ENCODE measurements at places on chromosomes 2 and 18.

DNA sequence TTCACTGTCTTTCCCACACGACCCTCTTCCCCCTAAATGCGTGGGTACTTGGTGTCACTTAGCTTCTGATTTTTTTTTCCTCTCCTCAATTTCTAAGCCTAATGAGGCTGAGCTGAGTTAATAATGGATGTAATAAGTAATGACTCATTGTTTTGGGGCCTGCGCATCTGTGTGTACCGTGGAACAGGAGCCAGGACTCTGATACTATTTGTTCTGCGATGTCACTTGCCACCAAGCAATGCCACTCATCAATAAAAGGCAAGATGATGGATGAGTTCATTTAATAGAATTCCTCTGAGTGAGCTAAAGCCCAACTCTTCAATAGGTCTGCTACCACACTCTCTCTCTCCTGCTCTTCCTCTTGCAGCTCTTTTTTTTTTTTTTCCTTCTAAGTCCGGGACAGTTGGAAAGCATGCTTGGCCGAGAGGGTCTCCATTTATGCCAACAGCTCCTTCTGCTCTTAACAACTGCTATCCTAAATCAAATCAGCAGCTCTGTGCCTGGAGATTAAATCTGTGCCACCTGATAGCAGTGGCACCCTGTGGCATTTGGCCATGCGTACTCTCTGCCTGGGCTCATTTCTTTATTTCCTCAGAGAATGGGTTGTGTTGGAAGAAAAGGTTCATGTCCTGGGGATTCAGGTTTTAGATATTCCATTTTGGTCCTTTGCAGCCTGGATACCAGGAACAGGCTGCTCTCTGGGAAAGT, 1284.2 kb upstream of the PIK3C3 start:
- no peak for DNase-seq

GRCh38 chr2:212135739-212136138, 402.9 kb downstream of the ERBB4 start:
- DNase-seq = no peak

DNA sequence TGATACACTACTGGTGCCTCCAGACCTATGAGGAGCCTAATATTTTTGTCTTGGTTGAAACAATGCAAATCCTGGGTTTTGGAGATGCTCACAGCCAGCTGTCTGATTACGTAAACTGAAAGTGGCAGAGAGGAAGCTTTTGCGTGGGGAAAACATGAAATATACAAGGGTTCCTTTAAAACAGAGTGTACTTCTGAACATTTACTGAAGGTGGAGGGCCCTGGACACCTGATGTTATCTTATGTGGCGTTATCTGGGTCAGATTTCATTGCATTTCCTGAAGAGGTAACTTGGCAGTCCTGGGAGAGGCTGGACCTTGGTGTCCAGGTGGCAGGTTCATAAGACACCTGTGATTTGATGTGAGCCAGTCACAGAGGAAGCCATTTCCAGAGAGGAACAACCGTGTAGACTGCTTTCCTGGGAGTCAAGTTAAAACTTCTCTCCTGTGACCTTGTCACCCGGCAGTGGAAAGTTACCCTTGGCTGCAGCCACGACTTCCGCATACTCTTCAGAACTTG, 105.0 kb downstream of the NEDD4L start:
- no peak for DNase-seq

GRCh38 chr2:12862541-12862940, 145.8 kb downstream of the TRIB2 start:
- DNase-seq = no peak

DNA sequence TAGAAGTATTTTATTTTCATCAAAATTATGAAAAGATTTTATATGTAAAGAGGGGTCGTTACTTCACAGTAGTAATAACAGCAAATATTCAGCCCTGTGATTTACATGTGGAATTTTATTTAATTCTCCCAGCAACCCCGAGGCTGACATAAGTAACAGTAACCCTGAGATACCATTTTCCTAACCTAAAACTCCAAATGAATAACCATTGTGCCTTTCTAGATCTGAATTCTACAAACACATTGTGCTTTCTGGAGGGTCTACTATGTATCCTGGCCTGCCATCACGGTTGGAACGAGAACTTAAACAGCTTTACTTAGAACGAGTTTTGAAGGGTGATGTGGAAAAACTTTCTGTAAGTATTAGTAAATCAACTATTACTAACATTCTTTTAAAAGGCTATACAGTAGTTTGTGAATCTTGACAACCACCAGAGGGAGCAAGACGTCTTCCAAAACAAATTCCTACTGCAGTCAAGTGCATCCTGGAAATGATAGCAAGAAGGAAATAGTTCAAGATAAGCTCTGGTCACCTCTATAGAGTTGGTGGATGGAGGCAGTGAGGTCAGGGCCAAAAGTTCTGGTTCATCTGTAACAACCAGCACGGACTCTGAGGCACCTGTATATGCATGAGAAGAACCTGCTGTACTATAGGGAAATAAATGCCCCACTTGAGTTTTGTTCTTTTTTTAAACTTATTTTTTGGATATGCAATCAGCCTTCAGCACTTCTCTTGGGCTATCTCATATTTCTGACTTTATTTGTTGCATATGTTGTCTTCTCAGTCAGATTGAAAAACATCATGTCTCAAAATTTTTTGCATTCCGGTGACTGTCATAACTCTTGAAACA, 37.4 kb downstream of the ACTR2 start:
- no peak for DNase-seq

DNA sequence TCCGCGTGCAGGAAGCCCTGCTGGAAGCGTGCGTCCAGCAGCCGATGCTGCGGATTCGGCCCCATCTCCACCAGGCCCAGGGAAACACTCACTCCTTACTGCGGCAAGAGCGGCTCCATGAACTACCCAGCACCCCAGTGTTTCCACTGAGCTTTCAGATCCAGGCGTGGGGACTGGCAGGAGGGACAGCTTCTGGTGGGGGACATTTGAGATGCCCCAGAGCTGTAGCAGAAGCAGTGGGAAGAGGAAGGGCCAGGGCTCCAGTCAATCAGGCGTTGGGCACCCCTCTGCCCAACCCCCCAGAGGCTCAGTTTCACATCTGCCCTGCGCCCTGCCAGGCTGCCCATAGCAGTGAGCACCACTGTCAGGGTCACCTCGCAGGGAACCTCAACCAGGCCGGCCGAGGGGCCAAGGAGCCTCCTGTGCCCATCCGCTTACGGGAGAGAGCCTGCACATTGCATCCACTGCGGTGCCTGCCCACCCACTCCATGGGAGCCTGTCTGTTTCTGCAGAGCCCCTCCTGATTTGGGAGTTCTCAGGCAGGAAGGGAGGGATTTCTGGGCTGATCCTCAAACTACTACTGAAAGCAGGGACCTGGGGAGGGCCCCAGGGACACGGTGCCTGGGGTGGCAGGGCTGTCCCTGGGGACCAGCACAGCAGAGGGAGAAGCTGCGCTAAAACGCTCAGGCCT, 4.6 kb downstream of the AGXT start:
- no peak for DNase-seq

DNA sequence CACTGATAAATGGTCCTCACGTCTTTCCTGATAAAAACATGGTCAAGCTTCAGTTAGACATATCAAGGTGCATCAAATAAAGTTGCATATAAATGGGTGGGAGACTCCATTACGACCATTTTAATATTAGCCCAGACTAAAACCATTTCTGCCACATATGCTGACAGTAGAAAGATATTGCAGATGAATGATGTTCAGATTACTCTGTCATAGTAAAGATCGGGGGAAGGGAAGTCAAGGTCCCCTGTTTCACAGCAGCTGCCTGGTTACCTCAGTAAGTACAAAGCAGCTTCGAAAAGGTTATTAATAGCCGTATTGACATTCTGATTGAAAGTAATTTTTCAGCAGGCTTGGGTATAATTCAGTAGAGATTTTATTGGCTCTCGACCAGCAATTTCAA, 927.7 kb upstream of the CDH2 start:
- DNase-seq = no peak

DNA sequence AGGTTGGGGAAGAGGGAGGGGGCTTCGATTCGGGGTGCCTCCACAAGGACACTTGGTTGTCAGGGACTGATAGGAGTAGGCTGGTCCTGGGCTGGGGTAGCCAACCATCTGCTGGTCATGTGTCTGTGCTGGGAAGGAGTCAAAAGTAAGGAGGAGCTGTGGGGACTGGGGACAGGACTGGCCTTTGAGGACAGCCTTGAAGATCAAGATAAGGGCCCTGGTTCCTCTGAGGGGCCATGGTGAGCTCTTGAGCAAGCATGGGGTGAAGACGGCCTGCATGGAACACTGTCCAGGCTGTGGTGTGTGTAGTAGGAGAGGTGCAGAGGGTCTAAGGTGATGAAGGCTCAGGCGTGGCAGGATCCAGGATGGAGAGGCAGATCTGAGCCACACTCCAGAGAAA, 1.7 kb downstream of the CYP27A1 start:
- no peak for DNase-seq

DNA sequence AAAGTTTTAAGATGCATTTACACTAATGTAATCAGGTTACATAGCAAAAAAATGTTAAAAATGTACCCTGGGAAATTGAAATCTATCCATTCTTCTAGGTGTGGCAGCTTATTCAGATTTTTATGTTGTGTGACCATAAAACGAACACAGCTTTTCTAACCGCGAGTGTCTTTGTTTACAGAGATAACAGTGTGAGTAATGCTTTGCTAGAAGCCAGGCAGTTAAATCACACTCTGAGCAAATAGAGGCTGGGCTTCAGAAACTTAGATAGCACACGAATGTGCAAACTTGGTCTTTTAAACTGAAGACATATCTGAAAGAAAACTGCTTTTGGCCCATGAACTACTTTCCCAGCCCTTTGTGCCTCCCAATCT, 116.1 kb downstream of the SPTBN1 start:
- no peak for DNase-seq

- DNase-seq = no peak
Observed at GRCh38 chr2:172790404-172790803, 54.8 kb downstream of the RAPGEF4 start.

DNA sequence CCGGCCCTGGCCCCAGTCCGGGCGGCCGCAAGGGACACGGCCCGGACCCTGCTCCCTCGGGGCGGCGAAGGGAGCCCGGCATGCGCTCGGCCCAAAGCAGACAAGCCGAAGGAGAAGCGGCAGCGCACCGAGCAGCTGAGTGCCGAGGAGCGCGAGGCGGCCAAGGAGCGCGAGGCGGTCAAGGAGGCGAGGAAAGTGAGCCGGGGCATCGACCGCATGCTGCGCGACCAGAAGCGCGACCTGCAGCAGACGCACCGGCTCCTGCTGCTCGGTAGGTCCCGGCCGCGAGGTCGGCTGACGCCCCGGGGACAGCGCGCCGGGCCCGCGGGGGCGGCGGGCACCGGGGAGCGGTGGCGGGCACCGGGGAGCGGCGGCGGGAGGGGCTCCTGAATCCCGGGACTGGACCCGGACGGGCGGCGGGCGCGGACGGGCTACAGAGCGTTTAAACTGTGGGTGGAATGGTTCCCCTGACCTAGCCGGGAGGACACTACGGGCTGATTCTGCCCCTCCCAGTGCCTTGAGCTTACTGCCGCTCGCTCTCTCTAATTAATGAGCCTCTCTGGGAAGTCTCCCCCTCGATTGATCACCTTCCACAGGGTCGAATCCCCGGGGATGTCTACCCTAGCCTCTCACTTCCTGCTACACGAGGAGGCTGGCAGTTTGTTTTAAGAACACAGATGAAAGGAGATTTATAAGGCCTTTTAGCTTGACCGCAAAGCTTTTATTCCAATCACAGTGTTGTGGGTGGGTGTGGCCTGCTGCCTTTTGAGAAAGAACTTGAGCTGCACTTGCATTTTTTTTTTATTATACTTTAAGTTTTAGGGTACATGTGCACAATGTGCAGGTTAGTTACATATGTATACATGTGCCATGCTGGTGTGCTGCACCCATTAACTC, 853 bp downstream of the GNAL start:
- DNase-seq = no peak
